Effector memory CD8-positive, alpha-beta T cell (primary cell): ENCODE measurements at places on chromosomes 5 and 9.

- no peak for DNase-seq
Observed at GRCh38 chr9:1701113-1701512, 314.0 kb upstream of the SMARCA2 start.

- DNase-seq: no peak
Observed at GRCh38 chr5:107551088-107551487, 119.6 kb downstream of the EFNA5 start.

DNA sequence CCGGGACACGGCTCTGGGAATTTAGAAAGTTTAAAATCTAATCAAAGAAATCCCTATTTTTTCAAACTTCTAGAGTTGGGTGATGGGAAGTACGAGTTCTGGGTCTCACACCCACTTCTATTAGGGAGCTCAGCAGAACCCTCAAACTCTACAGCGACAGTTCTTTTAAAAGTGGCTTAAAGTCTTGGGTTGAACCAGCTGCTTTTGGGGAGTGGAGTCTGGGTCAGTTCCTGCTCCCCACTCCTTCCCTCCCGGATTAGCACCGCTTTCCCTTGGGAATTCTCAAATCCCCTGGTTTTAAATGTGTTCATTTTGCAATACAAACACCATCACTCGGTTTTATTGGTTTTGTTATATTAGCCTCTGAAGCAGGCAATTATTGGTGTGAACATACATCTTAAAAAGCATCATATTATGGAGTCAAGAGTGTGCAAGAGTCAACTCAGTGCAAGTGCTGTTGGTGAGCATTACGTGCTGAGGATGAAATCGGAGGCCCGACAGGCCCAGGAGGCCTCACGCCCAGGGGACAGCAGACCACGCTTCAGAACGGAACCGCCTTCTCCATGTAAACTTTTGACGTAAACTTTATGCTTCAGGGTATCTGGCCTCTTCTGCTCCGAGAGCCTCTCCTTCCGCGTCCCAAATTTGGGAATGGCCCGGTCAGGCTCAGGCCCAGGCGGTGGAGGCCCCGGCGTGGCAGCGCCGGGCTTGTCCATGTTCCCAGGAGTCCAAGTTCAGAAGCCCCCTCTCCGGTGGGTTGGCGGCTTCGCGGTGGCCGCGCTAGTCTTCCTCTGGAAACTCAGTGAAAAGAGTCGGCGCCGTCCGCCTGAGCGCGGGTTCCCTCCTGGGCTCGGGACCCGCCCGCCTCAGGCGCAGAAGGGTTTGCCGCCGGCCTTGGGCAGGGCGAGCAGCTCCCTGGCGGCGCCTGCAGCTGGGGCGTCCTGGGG, 5.3 kb downstream of the IRX4 start:
- no peak for DNase-seq

GRCh38 chr5:110842948-110843347, 104.1 kb downstream of the SLC25A46 start:
- DNase-seq: no peak

- DNase-seq: no peak
Observed at GRCh38 chr9:33049680-33050361, 24.7 kb downstream of the DNAJA1 start.

DNA sequence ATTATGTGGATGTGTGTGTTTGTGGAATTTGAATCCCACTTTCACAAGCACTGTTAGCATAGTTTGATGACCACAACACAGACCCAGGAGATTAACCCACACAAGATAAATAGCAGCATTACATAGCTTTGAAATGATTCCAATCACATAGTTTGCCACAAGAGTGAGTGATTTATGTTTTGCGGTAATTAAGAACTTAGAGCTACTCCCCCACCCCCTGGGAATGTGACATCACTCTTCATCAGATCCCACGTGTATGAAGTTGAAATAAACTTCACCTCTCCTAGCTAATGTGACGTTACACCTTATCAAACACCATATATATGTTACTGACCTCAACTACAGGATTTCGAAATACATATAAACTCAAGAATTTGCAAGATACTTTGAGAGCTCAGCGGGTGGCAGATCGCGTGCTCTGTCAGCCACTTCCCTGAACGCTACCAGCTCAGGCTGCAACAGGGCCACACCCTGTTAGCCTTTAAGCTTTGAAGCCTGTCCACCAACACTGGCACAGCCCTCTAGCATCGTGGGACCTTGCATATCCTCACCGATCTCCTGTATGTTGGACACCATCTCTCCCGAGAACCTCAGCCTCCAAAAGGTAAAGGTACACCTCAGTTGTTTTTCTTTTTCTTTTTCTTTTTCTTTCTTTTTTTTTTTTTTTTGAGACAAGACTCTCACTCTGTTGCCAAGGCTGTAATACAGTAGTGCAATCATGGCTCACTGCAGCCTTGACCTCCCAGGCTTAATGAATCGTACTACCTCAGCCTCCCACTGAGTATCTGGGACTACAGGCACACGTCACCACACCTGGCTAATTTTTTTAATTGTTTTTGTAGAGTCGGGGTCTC, 1.7 kb upstream of the AGTPBP1 start:
- DNase-seq: no peak

DNA sequence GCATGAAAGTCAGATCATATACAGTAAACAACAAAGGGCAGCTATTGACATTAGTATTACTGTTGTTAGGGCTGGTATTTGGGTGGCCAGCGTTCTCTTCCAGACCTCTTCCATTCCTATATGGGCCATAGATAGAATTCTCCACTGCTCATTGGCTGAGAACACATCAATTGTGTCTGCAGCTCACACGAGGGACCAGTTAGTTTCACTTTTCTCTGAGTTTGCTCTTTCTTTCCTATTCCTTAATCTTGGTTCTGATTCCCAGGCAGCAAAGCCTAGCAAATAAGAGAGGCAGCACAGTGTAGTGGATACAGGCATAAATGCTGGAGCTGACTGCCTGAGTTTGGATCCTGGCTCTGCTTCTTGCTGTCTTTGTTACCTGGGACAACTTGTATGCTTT, 476.4 kb downstream of the SPOCK1 start:
- no peak for DNase-seq

GRCh38 chr9:95649801-95650213, 133.0 kb upstream of the PTCH1 start:
- no peak for DNase-seq

DNA sequence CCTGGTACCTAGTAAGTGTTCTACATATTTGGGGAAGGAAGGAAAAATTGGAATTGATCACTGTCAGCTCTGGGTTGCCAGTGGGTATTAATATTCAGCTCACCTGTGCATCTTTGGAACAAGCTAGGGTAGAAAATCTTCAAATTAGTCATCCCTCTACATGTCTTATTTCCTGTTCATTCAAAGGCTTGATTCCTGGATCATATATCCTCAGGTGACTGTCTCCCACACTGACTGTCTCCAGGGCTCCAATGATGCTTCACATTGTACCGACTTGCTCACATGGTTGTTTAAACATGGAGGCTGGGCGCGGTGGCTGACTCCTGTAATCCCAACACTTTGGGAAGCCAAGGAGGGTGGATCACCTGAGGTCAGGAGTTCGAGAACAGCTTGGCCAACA, 11.6 kb upstream of the SUSD1 start:
- DNase-seq: no peak

GRCh38 chr9:114746591-114747346, 59.1 kb downstream of the TNFSF15 start:
- no peak for DNase-seq

DNA sequence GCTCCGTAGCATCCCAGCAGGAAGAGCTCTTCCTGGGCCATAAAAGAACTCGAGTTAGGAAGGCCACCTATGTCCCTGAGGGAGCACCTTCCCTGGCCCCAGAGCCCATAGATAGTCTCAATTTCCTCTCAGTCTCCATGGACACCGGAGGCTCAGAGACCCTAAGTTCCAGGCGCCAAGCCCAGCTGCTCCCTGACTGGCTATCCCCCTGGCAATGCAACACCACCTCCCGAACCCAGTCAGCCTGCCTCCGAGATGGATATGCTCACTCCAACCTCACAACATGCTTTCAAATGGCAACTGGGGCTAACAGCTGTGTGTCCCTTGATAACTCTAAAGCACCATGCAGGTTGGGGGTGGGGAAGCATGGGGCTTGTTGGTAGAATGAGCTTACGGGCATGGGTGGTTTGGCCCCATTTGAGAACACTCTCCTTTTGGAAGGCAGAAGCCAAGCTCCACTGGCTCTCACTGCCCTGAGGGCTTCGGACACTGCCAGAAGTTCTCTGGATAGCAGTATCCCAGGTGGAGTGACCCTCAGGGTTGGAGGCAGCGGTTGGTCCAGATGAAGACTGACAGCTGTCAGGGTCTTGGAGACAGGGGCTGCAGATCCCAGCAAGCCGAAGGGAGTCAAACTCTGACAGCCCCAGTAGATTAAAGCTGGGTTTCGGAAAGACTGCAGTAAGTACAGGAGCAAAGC, 165.3 kb downstream of the PAX5 start:
- DNase-seq: no peak

DNA sequence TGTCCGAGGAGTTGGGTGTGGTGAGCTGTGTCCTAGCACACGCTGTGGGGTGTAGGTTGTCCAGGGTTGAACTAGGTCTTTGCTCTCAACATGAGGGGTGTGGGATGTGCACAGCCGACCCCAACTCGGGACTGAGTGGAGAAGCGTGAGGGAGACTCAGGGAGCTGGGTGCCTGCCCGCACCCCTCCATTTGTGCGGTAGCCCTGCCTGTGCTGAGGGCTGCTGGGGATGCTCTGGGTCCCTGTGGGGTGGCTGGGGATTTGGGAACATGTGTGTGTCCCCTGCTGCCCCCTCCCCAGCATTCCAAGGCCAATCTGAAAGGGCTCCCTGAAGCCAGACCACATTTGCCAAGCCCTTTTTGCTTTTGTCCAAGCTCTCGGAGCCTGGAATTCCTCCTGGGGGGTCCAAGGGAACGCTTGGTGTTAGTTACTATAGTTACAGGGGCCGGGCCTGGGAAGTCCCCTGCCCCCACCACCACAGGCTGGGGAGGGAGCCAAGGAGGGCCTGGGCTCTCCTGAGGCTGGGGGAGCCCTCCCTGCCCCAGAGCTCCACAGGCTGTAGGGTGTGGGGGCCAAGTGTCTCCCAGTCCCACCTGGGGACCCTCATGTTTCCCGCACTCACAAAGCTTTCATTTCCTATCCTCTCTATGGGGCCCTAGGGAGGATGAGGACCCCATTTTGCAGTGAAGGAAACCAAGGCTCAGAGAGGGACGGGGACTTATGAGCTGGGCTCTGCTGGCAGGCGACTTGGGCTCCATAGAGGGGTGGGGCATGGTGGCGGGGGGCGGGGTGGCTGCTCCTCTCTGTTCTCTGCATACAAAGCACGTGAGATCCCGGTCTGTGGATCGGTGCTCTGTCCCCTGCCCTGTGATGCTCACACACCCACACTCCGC, 1.1 kb downstream of the CRB2 start:
- DNase-seq: no peak

GRCh38 chr9:76158713-76159112, 235.5 kb downstream of the RFK start:
- DNase-seq: no peak

DNA sequence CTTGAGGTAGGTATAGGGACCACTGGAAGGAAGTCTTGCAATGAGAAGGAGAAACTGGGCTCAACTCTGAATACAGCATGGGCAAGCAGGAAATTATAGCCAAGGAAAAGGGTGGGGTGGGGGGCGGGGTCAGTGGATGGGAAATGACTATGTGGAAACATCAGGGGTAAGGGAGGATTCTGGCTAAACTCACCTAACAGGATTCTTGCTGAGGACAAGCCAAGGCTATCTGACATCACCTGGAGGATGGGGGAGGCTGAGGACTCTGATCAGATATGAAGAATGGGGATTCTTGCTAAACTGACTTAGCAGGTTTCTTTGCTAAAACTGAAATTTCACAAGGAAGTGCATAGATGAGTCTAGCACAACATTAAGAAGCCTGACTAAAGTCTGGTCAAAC, 40.8 kb downstream of the CTSL start:
- no peak for DNase-seq

- no peak for DNase-seq
Observed at GRCh38 chr5:88952996-88953643, 70.1 kb upstream of the MEF2C start.

DNA sequence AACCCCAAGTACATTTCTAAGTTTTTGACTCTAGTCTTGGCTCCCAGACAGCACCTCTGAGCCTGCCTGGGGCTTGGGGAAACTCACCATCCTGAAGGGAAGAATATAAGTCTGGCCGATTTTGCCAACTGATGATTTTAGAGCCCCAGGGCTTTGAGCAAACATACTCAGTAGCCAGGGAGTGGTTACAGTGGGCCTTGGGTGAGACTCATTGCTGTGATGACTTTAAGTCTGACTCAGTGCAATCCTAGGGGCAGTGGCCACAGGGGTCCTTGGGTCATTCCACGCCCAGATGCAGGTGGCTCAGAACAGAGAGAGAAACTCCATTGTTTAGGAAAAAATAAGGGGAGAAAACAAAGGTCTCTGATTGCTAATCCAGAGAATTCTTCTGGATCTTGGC, 312.0 kb upstream of the EDIL3 start:
- DNase-seq: no peak

DNA sequence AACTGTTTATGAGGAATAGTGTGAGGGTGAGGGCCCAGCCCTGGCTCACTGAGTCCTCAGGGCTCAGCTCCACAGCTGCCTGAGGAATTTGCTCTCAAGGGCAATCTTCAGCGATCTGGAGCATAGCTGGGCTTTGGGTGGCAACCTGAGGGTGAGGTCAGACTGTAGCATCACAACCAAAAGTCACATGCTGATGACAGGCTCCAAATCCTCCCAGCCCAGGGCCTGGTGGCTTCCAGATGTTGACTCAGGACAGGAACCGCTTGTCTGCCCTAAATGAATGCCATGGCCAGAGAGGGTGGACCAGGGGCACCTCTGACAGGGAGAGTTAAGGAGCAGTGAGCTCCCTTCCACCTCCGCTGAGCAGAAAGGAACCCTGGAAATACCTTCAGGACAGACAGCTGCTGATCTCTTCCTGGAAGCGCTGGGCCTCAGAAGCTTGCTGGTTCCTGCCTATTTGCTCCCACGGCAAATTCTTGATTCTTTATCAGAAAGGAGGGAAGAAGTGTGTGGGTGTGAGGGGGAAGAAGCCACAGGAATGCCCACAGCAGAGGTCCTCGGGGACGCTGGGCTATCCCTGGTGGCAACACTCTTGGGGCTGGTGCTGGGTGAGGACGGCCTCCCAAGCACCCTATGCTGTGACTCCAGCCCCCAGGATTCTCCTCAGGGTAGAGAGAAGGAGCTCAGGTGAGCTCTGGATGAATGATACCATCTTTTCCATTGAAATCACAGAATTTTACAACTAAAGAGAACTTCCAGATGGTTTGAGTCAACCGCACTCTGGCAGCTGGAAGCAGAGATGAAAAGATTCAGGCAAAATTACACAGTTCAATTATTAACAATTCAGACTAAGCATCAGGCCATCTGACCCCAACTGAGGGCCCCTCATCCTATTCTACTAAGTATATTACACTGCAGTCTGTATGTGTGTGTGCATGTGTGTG, 13.8 kb upstream of the CTSL start:
- no peak for DNase-seq
